B cell (primary cell): ENCODE measurements at places on chromosomes 1 and 21. TPM values are rescaled to one million over a fixed set of nuclear protein-coding genes. Genes with fewer than 3 reads are reported as not detected.

DNA sequence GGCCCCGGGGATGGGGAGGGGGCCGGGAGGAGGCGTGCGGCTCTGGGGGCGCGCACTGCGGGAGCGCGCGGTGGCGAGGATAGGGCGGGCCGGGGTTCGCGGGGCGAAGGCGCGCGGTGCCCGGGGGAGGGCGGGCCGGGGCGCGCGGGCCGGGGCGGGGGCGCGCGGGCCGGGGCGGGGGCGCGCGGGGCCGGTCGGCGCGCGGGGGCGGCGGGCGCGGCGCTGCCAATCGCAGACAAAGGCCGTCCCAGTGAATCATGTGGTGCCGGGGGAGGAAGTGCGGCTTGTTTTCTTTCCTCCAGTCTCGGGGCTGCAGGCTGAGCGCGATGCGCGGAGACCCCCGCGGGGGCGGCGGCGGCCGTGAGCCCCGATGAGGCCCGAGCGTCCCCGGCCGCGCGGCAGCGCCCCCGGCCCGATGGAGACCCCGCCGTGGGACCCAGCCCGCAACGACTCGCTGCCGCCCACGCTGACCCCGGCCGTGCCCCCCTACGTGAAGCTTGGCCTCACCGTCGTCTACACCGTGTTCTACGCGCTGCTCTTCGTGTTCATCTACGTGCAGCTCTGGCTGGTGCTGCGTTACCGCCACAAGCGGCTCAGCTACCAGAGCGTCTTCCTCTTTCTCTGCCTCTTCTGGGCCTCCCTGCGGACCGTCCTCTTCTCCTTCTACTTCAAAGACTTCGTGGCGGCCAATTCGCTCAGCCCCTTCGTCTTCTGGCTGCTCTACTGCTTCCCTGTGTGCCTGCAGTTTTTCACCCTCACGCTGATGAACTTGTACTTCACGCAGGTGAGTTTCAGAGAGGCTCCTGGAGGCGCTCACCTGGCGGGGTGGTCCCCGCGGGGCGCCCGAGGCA lies at the start of gene GPR137B:
Gene GPR137B, plus strand, starts transcription at position 287 of the 851 bp plus-strand sequence. Its CDS starts 84 bp downstream, at position 371.
- DNase-seq = peak; percentile 74

GRCh38 chr21:26020081-26020480 lies 150.5 kb downstream of the APP start:
- no peak for DNase-seq

GRCh38 chr1:227006226-227006796 lies 66.2 kb downstream of the COQ8A start:
- DNase-seq = no peak

- DNase-seq = no peak
Observed at GRCh38 chr1:180862305-180862704, 50.4 kb upstream of the KIAA1614 start.

- DNase-seq = no peak
Observed at GRCh38 chr21:34592120-34592955, 22.6 kb downstream of the RCAN1 start.

DNA sequence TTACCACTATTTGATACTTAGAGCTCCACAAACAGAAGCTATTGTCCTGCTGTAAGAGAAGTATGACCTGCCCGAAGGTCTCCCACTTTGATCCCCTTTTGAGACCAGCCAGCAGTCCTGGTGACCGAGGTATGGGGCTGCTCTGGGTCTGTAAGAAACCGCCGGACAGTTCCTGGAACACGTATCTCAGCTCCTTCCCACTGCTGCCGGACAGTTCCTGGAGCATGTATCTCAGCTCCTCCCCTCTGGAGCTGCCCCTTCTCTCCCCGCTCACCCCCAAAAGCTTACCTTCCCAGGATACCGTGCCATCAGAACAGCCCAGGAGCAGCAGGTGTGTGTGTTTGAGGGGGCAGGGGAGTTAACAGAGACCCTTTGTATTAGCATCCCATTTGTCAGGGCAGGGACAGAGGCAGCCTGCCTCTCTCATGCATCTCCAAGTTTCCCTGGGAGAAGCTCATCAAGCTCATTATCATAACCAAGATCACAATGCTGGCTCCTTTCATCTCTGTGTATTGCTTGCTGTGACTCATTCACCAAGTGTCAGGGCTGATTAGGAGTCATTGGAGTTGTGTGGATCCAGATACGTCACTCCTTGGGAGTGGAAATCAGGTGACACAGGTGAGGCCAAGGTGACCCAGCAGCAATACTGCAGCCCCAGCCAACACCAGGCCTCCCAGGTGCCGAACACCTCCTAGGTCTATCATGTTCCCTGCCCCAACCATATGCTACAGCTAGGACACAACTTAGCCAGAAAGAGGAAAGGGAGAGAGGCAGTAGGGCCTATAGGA lies 25.3 kb downstream of the OPTC start:
- no peak for DNase-seq

- no peak for DNase-seq
Observed at GRCh38 chr21:35208104-35208503, 159.0 kb upstream of the RUNX1 start.

The SUSD4 gene
- total RNA-seq = not detected in 2 replicates

The UQCRH gene
- total RNA-seq = 144 and 146 TPM in 2 replicates
